GM12878 (cell line): ENCODE measurements at places on chromosomes 1 and 21. TPM values are rescaled to one million over a fixed set of nuclear protein-coding genes. Genes with fewer than 3 reads are reported as not detected.

Gene CCDC30
- total RNA-seq: 1.8 and 1.9 TPM in 2 replicates

GRCh38 chr1:244304156-244304555 lies 147.6 kb downstream of the ADSS2 start:
- DNase-seq: no peak

Gene OR2T6
- total RNA-seq: not detected in 2 replicates

GRCh38 chr1:38898653-38899230 lies 17.4 kb upstream of the GJA9 start:
- DNase-seq: no peak

GRCh38 chr1:177077734-177078499 lies 86.6 kb downstream of the ASTN1 start:
- DNase-seq: no peak

Gene ALX3
- total RNA-seq: not detected in 2 replicates

Gene CCDC27
- total RNA-seq: not detected in 2 replicates

- DNase-seq: no peak
Measured at GRCh38 chr1:205939690-205940330, 3.4 kb downstream of the SLC26A9 start.

- no peak for DNase-seq
Measured at GRCh38 chr1:229365569-229365968, 22.7 kb upstream of the CCSAP start.

DNA sequence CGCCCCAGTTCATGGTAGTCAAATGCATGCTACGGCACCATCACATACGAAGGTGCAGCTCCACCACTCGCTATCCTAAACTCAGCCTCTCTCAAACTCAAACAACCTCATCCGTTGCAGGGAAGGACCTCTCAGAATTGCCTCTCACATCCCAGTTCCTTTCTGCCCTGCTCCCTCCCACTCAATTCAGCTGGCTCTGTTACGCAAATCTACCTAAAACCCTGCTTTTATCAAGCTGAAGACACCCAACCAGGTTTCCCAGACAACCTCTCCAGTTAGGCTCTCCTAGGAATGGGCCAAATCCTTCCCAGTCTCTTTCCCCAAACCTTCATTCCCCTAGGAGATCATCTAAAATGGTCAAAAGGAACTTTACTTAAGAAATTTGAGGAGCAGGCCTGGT lies 62.9 kb downstream of the CLSTN1 start:
- DNase-seq: no peak
